Cortex of kidney (tissue), 1 donor: ENCODE measurements at places on chromosomes 1 and 21.

DNA sequence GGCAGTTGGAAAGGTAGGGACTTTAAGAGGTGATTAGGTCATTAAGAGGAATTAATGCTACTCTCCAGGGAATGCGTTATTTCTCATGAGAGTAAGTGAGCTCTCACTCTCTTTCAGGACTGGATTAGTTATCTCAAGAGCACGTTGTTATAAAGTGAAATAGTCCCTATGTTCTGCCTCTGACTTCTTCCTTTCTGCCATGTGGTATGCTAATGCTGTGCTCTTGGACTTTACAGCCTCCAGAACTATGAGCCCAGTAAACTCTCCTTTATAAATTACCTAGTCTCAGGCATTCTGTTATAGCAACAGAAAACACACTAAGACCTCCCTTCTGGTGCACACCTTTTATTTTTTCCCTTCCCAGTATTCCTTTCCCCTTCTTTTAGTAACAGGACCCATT is 187.8 kb downstream of the NR5A2 start:
- DNase-seq: no peak

DNA sequence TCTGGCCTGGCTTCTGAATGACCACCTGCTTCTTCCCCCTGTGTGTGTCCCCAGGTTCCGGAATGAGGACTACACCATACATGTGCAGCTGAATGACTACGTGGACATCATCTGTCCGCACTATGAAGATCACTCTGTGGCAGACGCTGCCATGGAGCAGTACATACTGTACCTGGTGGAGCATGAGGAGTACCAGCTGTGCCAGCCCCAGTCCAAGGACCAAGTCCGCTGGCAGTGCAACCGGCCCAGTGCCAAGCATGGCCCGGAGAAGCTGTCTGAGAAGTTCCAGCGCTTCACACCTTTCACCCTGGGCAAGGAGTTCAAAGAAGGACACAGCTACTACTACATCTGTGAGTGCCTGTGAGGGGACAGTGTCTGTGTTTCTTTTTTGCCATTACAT is 3.6 kb downstream of the EFNA1 start:
- no peak for DNase-seq

DNA sequence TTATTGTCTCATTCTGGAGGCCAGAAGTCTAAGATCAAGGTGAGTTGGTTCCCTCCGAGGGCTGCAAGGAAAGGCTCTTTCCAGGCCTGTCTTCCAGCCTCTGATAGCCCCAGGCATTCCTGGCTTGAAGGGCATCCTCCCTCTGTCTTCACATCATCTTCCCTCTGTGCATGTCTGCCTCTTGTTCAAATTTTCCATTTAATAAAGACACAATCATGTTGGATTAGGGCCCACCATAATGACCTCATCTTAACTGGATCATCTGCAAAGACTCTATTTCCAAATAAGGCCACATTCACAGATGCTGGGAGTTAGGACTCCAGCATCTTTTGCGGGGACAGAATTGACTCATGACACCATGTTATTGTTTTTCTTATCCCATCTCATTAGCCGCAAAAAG is 24.5 kb downstream of the HUNK start:
- no peak for DNase-seq

- DNase-seq: no peak
Measured at GRCh38 chr1:201401700-201402099, 2.6 kb upstream of the LAD1 start.

DNA sequence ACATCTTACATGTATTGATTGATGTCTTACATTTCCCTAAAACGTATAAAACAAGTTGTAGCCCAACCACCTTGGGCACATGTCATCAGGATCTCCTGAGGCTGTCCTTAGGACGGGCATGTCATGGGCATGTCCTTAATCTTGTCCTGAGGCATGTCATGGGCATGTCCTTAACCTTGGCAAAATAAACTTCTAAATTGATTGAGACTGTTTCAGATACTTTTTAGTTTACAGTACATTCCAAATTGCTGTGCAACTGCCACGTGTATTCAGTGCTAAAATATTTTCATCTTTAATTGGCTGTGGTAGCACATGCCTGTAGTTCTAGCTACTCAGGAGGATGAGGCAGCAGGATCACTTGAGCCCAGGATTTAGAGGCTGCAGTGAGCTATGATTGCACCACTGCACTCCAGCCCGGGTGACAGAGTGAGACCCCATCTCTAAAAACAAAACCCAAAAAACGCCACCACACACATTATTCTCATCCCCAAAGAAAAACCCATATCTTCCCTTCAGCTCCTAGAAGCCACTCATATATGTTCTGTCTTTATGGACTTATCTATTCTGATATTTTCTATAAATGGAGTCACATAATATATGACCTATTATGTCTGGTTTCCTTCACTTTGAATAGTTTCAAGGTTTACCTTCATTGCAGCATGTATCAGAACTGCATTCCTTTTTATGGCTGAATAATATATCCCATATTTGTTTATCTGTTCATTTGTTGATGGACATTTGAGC is 96.0 kb upstream of the BTG3 start:
- no peak for DNase-seq

DNA sequence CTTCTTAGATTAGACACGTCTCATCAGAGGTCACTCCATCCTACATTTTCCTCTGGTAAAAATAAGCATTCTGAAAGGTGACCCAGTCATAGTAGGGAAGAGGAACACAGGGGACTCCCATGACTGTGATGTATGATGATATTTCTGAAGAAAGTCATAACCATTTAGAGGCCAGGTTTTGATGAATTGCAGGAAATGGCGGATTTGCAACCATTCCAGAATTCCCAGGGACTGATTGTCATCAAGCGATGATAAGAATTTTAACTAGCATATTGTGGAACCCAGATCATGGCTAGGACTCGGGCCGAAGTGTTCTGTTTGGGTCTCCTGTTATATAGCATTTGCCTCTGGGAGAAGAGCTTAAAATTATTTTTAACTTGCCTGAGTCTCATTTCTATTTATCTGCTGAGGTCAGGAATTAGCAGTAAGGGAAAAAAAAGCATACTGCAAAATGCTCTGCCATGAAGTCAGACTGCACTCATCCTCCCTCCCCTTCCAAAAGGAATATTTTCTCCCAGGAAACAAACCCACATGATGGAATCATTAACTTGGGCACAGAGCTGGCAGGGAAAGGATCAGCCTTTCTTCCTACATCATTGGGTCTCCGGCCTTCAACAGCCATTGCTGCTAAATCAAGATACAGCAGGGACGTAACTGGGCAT is 286.7 kb downstream of the HLX start:
- no peak for DNase-seq

DNA sequence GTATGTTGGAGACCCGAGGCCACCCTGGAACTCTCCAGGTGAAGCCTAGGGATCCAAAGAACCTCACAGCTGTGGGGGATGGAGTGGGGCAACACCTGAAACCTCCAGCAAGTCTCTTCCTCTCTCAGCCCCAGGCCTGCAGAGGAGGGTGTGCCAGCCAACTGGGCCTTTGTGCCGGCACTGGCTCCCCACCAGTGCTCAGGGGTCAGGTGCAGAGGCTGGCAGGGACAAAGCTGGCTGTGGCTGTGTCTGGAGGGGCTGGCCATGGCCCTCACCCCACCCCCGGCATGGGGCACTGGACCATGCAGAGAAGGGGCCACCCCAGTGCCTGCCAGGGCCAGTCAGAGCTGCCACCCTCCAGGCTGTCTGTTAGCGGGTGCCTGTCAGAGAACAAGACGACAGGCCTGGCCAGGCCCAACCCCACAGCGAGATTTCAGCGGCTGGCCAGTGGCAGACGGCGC is 3.9 kb downstream of the COL18A1 start:
- no peak for DNase-seq

DNA sequence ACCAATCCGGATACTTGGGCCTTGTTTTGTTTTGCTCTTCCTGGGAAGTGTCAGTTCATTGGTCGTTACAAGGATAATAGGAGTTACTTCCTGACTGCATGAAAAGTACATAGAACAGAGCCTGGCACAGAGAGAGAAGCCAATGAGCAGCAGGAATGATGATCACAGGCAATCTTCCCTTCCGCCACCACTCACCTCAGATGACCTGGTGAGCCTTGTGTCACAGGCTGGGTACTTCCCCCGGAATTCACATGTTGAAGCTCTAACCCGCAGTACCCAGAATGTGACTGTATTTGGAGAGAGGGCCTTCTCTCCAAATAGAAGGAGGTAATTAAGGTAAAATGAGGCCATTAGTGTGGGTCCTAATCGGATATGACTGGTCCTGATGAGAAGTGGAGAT is 18.8 kb upstream of the GPR137B start:
- DNase-seq: no peak

DNA sequence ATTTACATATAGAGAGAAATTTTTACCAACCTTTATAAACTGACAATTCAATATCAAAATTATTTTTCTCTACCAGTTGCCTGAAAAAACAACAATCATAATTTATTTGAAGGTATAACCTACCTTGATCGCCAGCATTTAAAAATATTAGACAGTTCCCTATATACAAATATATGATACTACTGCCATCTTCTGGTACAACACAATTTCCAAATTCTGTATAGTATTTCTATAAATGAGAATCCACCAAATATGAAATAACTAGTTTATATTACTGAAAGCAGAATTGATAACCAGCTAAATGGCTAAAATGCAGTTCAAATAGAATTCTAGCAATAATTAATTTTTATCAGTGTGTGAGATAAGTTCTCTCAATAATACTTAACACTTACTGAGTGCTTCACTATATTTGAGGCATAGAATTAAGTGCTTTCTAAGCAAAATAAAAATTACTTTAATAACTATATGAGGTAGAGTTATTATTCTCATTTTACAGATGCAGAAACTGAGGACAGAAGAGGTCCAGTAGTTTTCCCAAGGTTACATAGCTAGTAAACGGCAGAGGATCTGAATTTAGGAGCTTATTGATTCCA is 75.6 kb downstream of the PIGK start:
- DNase-seq: no peak
